ENCODE measurements at places on chromosomes 11 and 22.
A peak's percentile ranks its signal among the peaks of the same experiment; 100 is the strongest.

DNA sequence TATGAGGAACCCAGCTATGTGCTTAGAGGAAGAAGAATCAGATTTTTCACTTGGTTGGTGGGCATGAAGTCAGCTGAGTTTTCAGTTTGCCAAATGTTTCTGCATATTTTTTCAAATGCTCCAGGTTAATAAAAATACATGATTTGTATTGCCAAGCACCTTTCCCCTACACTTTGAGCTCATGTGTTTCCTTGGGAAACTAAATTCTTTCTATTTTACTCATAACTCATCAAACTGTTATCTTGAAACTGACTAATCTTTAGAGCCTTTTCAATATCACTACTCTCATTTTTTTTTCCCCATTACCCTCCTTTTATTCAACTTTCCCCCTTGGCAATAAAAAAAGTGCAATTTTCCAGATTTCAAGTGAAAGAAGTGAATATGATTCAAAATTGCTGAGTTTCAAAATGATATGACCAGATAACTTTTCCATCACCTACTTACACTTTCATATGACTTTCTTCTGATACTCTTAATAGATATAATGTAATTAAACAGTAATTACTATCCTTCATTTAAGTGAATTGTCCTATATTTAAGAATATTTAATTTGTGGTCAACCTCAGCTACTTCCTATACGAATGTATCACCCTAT lies 91.9 kb upstream of the SOX6 start:
- DNase-seq, result no peak

- no peak for DNase-seq
Observed at GRCh38 chr22:27719036-27719347, 82.6 kb downstream of the MN1 start.

GRCh38 chr11:116446048-116446941 lies 326.5 kb downstream of the BUD13 start:
- peak; percentile 8 for DNase-seq

GRCh38 chr11:78460471-78460870 lies 42.9 kb upstream of the GAB2 start:
- DNase-seq, result peak; percentile 5

- DNase-seq, result no peak
Observed at GRCh38 chr11:19316434-19316833, 75.7 kb upstream of the E2F8 start.

GRCh38 chr11:34630544-34630943 lies 9.7 kb downstream of the EHF start:
- DNase-seq, result no peak

- DNase-seq, result peak; percentile 26
Observed at GRCh38 chr11:36622431-36623136, 24.5 kb upstream of the RAG2 start.

- DNase-seq, result no peak
Observed at GRCh38 chr11:11769782-11770181, 72.0 kb upstream of the USP47 start.

DNA sequence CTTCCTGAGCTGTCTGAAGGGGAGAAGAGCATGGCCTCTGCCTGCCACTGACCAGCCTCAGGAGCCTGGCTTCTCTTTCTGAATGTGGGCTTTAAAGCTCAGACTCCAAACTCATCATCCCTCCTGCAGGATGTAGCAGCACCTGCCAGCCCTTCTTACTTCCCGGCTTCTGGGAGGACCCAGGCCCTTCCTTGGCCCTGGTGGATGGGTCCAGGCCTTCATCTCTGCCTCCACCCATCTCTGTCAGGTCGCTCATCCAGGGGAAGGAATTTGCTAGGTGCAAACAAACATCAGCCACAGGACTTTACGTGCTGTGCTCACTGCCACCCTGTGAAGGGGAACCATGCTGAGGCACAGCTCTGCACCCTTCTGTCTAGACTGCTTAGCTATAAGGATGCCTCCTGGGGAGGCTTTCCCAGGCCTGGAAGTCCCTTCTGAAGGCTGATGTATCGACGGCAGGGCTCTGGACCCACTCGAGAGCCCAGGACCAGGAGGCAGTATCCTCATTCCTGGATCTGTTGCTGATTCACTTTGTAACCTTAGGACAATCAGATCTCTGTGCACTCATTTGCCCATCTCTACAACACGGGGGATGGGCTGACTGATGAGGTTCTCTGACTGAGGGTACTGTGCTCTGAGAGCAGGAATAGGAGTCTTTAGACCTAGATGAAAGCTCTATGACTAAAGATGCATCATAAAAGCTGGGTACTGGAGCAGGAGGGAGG lies 30.9 kb downstream of the USP35 start:
- no peak for DNase-seq

- peak; percentile 84 for DNase-seq
Observed at GRCh38 chr11:11072067-11072466, 214.2 kb upstream of the ZBED5 start.

GRCh38 chr11:69573761-69574607 lies 67.0 kb upstream of the CCND1 start:
- no peak for DNase-seq

- DNase-seq, result peak; percentile 49
Observed at GRCh38 chr11:45929486-45930030, 7.1 kb downstream of the LARGE2 start.

- DNase-seq, result no peak
Observed at GRCh38 chr11:34625576-34625975, 4.7 kb downstream of the EHF start.

DNA sequence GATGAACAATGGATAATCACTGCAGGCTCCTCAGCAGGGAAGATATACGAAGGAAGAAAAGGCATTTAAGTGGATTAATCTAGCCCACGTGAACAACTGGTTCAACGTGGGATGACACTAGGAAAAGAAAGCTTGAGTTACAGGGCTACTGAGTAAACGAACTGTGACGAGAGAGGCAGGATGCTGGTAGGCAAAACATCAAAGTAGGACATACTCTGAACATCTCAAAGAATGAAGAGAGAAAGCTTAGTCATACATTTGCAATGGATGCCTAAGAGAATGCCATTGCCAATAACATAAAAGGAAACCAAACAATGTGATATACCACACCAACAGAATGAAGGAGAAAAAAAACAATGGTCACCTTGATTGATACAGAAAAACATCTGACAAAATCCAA lies 12.9 kb downstream of the USP28 start:
- peak; percentile 13 for DNase-seq

DNA sequence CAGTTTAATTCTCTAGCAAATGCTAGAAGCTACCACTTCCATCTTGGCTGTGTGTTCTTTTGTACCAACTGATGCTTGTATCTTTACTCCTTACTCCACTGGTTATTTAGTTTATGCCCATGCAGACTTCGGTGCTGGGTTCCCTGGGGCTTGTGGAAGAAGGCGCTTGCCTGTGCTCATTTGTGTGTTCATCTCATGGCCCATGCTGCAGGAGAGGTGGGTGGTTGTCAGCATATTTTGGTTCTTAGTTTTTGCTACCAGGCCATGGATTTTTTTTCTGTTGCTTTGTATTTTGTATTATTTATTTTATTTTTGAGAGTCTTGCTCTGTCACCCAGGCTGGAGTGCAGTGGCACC lies 22.4 kb downstream of the MICAL2 start:
- no peak for DNase-seq

DNA sequence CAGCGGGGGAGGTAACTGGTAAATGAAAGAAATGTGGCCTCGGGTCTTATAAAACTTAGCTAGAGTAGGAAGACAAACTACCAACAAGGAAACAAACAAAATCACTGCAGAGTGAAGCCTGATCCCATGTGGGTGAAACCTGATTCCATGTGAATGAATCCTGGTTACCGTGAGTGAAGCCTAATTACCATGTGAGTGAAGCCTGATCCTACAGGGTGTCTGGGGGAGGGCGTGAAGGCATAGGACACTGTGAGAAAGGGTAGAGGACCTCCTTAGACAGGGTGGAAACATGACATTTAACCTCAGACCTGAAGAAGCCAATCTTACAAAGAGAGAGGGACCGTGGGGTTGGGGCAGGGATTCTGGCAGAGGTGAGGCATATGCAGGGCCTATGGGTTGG lies 106.2 kb upstream of the USP47 start:
- DNase-seq, result no peak

GRCh38 chr11:126011265-126011664 lies 51.4 kb downstream of the CDON start:
- DNase-seq, result no peak

GRCh38 chr22:21051831-21052400 lies 6.2 kb downstream of the LRRC74B start:
- DNase-seq, result no peak

DNA sequence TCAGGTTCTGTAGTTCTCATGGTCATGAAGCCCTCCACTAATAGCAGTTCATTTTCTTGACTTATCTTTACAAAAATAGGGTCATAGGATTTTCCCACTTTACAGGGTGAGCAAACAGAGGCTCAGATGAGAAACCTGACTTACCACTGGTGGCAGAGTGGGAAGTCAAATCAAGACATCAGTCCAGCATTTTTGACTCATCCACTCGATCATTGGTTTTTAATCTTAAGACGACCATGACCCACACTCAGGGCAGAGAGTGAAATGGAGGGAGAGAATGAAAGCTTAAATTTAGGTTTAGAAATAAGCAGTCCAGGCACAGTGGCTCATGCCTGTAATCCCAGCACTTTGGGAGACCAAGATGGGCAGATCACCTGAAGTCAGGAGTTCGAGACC lies 42.1 kb downstream of the RTL6 start:
- no peak for DNase-seq

GRCh38 chr11:70637186-70637800 lies 239.0 kb downstream of the CTTN start:
- DNase-seq, result no peak

GRCh38 chr22:35398591-35398973 lies 1.4 kb upstream of the MCM5 start:
- DNase-seq, result no peak

DNA sequence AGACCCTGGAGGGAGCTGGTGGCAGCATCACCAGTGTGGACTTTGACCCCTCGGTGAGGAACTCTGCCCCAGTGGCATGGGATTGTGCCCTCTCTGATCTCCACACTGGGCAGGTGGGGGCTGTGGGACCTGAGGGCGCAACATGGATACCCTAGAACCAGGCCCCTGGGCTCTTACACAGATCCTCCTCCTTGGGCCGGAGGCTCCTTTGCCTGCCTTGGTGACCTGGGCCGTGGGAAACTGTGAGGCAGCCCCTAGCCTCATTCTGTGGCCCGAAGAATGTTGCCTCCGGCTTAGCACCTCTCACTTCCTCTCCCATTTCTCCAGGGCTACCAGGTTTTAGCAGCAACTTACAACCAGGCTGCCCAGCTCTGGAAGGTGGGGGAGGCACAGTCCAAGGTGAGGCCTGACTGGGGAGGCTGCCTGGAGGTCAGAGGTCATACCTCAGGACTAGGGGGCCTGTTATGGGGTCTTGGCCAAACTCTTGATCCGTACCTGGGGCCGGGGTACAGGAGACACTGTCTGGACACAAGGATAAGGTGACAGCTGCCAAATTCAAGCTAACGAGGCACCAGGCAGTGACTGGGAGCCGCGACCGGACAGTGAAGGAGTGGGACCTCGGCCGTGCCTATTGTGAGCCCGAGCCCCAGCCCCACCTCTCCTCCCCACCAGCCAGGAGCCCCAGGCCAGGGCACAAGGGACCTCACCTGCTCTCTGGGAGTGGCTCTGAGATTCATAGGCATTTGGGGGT lies 12.2 kb downstream of the ATG16L2 start:
- DNase-seq, result no peak

- DNase-seq, result peak; percentile 34
Observed at GRCh38 chr22:19598054-19598855, 74.0 kb upstream of the CLDN5 start.
